ENCODE measurements at places on chromosomes 3 and 15.

GRCh38 chr3:72462595-72463011, 385.6 kb downstream of the SHQ1 start:
- no peak for DNase-seq

GRCh38 chr15:76936671-76937070, 5.1 kb downstream of the RCN2 start:
- no peak for DNase-seq

GRCh38 chr15:99283717-99284116, 32.4 kb downstream of the LRRC28 start:
- no peak for DNase-seq

GRCh38 chr3:4906107-4906621, 73.1 kb upstream of the BHLHE40 start:
- DNase-seq, result no peak

DNA sequence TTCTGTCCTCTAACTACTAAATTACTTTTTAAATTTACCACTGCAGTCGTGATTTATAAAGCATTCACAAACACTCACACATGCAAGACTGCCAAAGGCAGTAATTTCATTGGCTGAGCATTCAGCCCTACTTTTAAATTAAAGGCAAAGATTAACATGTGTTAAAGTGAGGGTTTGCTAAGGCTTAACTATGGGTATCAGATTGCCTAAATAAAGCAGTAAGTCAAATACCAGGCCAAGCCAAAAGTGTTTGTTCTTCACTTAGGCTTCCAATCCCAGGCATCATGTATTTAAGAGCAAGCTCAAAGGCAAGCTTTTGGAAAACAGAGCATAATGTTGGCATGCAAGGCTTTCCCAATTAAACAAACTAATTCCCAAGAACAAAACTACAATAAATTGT, 187.3 kb downstream of the SUCNR1 start:
- no peak for DNase-seq

DNA sequence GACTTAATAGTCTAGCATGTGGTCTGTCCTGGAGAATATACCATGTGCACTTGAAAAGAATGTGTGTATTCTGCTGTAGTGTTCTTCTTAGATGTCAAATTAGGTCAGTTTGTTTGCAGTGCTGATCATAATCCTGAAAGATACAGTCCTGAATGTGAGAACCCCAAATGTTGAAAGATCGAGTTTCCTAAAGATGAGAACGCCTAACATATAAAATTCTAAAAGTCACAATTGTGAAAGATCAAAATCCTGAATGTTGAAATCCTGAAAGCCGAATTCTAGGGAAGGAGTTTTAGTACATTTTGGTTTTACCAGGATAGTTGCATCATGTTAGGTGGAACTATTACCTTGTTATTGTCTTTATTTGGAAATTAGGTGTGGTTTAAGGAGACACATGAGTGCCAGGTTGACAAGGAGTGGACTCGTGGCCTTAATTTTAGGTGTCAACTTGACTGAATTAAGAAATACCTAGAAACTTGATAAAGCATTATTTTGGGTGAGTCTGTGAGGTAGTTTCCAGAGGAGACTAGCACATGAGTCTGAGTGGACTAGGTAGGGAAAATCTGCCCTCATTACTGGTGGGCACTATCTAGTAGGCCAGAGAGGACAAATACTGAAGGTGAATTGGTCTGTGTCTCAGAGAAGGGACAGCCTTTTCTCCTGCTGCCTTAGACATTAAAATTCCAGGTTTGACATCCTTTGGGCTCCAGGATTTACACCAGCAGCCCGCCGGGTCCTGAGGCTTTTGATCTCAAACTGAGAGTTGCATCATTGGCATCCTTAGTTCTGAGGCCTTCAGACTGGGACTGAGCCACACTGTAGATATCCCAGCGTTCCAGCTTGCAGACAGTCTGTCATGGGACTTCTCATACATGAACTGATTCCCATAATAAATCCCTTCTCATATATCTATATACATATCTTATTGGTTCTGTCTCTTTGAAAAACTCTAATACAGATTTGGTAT, 77.1 kb downstream of the LRRC28 start:
- DNase-seq, result no peak

DNA sequence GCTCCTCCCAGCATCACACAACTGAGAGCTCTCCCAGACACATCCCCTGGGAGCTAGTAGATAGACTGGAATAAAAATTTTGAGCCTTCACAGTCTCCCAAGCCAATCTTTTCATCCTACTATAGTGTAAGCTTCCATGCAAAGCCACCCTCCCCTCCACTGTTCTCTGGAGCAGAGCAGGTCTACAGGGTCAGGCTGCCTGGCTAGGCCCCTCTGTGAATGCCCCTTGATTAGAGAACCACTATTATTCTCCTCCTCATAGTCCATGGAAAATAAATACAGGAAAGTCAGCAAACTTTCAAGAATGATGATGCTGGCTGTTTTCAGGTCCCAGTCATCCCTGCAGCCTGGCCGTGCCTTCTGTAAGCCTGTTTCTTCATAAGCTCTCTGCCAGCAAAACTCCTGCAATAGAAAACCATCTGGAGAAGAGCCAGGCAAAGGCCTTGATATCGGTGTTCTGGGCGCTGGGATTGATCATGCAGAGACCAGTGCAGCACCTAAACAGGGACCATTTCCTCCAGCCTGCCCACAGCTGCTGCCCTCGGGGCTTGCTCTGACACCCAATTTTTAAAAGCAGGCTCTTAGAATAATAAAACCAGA, 51.7 kb downstream of the CRYGS start:
- no peak for DNase-seq

DNA sequence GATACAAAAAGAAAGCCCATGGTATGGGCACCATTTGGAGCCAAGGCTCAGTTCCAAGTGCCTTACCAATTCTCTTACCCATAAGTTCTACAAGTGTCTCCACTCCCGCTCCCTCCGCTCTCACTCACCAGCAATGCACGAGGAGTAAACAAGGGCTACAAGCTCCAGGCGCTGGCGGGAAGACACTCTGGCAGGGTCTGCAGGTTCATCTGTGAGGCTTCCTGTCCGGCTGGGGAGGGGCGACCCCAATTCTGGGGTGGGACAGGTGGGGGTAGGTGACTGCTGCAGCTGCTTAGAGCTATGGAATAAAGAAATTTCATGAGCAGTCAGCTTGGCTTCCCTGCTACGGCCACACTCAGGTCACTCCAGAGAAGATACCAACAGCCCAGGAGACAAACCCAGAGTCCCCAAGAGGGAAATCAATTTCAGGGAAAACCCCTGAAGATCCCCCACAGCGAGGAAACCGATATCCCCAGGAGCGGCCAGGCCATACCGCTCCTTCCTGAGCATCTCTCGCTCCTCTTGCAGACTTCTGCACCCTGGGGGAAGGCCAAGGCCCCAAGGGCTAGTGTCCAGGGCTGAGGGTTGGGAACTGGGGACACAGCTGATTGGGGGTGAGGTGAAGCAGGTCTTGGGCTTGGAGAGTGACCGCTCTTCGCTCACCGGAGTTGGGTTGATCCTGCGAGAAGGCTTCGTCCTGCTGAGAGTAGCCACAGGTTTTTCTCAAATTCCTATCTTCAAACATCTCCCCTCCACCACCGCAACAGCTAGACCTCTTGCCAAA, 1.4 kb downstream of the CDAN1 start:
- no peak for DNase-seq

DNA sequence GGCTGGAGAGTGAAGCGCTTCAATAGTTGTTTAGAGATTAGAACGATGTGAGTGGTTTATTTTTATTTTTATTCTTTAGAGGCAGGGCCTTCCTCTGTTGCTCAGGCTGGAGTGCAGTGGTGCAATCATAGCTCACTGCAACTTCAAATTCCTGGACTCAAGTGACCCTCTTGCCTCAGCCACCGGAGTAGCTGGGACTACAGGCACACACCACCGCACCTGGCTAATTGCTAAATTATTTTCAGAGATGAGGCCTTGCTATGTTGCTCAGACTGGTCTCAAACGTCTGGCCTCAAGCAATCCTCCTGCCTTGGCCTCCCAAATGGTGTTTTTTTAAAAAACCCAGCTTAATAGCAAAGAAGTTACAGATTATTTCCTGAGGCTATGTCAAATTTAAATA, 29.0 kb downstream of the PPARG start:
- DNase-seq, result no peak

GRCh38 chr3:188000361-188000861, 153.5 kb upstream of the LPP start:
- no peak for DNase-seq

DNA sequence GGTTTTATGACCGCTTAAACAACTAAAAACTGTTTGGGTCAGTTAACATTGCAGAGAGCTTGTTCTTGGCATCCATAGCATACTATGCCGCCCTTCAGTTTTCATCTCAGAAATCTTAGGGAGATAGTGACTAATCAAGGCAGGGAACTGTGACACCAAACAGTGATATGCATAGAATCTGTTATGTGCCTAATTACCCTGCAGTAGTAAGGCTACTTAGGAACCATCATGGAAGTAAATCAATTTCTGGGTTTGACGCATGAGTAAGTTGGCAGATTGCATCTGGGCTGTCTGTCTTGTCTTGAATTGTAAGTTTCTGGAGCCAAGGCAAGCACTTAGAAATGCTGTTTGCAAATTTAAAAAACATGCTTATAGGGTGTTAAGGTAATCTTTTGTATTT, 22.5 kb downstream of the KCTD6 start:
- DNase-seq, result no peak

All from anterior cingulate cortex (tissue), 58 donors.